CD4-positive, alpha-beta T cell treated with Interleukin-4 for 1 hour (primary cell): ENCODE measurements at places on chromosomes 12 and 14.

DNA sequence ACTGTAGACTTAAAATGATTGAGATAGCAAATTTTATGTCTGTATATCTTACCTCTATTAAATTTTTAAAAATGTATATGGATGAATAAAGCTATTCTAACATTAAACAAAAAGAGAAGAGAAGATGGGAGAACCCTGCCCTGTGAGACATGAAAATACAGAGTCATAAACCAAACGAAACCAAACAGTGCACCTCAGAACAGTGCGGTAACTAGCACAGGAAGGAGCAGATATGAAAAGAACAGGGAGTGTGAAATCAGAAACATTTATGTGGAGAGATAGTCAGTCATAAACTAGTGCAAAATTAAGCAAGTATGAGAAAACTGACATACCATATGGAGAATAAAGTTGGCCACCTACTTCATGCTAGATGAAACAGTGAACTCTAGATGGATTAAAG lies 135.1 kb downstream of the ERC1 start:
- no peak for DNase-seq

DNA sequence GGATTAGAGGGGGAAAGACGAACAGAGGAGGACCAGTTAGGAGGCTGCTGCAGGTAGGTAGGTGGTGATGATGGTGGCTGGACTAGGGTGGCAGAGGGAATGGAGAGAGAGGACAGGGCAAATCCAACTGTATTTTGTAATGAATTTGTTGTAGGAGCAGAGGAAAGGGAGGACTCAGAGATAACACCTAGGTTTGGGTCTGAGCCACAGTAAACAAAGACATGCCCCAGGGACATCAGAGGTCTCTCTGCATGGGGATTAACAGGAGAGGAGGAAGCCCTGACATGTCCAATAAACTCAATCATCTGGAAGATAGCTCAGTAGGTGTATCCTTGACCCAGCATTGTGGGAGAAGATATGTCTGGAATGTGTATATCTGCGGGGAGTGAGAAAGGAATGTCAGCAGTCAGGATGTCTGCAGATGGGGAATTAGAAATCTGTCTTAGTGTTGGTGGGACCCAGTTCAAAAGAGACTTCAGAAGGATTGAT lies 4.7 kb upstream of the SLC48A1 start:
- DNase-seq = no peak

GRCh38 chr12:21984375-21984774 lies 43.1 kb upstream of the ABCC9 start:
- DNase-seq = no peak

DNA sequence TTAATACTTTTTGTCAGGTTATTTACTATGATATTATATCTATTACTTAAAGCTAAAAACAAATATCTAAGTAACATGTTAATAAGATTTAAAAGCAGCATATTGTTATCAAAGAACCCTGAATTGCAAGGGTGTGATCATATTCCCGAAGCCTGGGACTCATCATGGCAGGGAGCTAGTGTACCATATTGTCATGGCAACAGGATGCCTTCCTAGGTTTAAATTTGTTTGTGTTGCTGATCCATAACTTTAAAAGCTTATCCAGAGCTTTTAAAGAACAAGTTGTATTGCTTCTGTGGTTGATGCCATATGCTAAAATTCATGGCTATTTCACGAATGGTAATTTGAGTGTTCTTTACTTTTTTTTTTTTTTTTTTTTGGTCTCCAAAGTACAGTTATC lies 500.5 kb downstream of the NAV3 start:
- DNase-seq = no peak

GRCh38 chr12:102570256-102570655 lies 89.9 kb upstream of the IGF1 start:
- no peak for DNase-seq

GRCh38 chr14:69428289-69428998 lies 30.0 kb downstream of the SLC39A9 start:
- no peak for DNase-seq

GRCh38 chr12:85029456-85029855 lies 6.6 kb downstream of the TSPAN19 start:
- peak; percentile 5 for DNase-seq

GRCh38 chr12:26295001-26295400 lies 99.6 kb downstream of the SSPN start:
- DNase-seq = no peak

- no peak for DNase-seq
Observed at GRCh38 chr14:92525322-92526095, 11.9 kb downstream of the RIN3 start.

DNA sequence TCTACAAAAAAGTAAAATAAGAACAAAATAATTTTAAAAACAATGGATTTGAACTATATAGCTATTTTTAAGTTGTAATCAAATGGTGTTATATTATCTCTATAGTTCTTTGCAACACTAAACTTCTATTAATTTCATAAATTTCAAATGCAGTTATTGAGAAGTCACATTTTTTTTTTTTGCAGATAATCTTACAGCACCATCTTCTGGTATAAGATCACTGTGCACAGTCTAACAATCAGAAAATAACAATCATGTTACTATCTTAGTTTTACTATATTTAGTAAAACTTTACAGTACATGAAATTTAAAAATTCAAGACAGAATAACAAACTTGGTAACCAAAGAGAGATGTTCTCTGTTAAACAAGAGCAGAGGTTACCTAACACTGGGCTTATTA lies 40.6 kb downstream of the GXYLT1 start:
- no peak for DNase-seq

DNA sequence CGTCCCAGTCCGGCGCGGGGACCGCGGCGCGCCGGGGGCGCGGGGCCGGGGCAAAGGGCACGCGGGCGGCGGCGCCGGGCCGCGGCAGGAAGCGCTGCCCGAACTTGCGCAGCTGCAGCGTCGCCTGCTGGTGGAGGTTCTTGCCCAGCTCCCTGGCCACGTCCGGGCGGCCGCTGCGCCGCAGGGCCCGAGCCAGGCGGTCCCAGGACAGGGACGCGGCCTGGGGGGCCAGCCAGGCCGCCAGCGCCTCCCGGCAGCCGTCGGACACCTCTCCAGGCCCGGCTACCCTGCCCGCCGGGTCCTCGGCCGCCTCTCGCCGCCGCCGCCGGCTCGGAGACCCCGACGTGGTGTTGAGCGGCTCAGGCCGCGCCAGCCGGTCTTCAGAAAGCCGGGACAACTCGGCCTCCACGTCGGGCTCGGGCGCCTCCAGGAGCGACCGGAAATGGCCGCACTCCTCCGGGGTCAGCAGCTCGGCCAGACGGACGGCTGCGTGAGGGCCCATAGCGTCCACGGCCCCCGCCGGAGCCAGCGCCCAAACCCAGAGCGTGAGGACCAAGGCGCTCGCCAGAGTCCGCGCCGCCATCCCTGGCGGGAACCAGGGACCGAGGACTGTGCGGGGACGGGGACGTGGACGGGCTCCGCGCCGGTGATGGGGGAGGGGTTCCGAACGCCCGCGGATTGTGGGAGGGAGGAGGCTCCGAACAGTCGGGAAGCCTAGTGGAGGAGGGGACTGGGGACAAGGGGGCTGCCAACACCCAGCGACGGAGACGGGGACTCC lies 34.0 kb downstream of the FIGNL2 start:
- DNase-seq = peak; percentile 69

GRCh38 chr14:99382781-99383471 lies 97.7 kb downstream of the SETD3 start:
- DNase-seq = no peak

DNA sequence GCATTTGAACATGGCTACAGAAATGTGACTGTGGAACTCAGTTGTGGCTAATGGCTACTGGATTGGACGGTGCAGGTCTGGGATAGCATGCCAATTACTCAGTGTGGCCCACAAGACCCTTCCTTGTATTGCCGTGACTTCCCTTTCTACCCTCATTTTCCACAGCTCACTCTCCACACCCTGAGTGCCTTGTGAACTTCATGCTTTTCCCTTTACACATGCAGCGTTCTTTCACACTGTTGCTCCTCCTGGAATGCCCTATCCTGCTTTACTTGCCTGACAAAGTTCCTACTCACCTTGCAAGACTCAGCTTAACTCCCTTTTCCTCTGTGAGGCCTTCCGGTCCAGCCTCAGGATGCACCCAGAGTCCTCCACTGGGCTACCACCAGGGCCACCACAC lies 46.8 kb upstream of the MAX start:
- no peak for DNase-seq

- DNase-seq = no peak
Observed at GRCh38 chr12:13588574-13588973, 392.0 kb downstream of the EMP1 start.

DNA sequence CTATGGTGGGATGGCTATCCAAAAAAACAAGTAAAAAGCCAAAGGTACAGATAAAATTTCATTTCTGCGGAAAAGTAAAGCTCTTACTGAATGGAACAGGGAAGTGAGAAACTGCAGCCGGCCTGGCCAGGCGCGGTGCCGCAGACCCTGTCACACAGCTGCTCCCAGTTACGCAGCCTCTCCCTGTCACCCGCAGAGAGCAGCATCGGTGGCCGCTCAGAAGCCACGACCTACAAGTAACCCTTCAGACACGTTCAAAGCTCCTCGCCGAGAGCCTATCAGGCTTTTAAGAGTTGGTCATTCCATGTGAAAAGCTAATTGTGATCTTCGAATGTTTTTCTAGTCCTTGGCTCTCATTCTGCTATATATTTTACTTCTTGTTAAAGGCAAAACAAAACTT lies 11.0 kb upstream of the ANKLE2 start:
- peak; percentile 60 for DNase-seq

DNA sequence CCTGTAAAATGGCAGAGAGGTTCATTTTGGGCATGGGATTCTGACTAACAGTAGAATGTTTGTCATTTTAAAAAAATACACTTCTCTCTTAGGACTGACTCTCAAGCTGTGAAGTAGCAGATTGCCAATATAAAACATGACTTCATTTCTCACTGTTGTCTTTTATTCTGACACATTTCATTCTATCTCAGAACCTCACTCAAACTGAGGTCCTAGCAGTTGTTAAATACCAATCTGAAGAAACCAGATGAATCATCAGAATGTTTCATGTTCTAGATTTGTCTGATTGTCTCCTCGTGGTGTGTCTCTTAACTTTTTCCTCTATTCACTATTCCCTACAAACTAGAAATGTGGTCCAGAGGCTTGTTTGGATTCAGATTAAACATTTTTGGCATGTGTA lies 276.5 kb upstream of the NPAS3 start:
- DNase-seq = no peak

DNA sequence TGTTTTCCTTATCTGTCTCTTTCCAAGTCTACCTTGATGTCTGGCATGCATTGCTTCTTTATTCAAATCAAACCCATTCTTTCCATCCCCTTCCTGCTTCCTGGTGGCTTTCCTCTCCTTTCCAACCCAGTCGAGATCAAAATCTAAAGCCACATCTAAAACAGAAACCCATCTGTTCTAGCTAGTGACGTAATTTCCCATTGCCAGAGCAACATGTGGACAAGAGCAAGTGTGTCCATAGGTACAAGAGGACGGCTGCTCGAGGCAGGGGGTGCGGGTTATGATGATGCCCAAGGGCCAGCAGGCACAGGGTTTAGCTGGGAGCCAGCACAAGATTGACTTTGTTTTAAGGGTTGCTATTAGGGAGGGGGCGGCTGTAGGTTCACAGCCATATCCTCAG lies 7.0 kb downstream of the KRT80 start:
- no peak for DNase-seq

GRCh38 chr14:70833884-70834283 lies 24.6 kb upstream of the MAP3K9 start:
- no peak for DNase-seq

GRCh38 chr14:93582516-93582915 lies 151.8 kb downstream of the UNC79 start:
- no peak for DNase-seq

GRCh38 chr14:101849640-101850039 lies 88.1 kb downstream of the PPP2R5C start:
- DNase-seq = no peak

GRCh38 chr14:95520346-95520745 lies 3.9 kb upstream of the SYNE3 start:
- DNase-seq = peak; percentile 32

GRCh38 chr12:27566159-27566558 lies 42.2 kb downstream of the PPFIBP1 start:
- no peak for DNase-seq

- peak; percentile 82 for DNase-seq
Observed at GRCh38 chr12:50074936-50075807, 10.0 kb upstream of the SMARCD1 start.

- no peak for DNase-seq
Observed at GRCh38 chr12:91618281-91618680, 435.7 kb upstream of the DCN start.
